Stimulated activated CD8-positive, alpha-beta memory T cell treated with anti-CD3 and anti-CD28 coated beads, Interleukin-2, amount 100 ng/mL, for 48 hours (primary cell): ENCODE measurements at places on chromosomes 6 and 20.

DNA sequence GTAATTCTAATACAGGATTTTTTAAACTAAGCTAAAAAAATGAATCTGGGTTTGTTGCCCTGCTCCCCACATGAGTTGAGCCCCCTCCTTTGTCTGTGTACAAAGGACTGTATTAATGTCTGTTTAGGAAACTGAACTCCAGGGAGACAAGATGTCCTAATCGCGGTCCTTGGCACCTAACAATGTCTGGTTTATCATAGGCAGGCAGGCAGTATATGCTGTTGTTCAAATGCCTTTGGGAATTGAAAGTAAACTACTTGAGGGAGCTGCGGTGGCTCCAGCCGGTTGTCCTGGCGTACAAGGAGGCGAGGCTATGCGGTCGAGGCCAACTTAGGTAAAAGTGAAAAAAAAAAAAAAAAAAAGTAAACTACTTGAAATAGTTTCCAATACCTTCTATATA lies 98.5 kb downstream of the TULP4 start:
- DNase-seq: no peak

DNA sequence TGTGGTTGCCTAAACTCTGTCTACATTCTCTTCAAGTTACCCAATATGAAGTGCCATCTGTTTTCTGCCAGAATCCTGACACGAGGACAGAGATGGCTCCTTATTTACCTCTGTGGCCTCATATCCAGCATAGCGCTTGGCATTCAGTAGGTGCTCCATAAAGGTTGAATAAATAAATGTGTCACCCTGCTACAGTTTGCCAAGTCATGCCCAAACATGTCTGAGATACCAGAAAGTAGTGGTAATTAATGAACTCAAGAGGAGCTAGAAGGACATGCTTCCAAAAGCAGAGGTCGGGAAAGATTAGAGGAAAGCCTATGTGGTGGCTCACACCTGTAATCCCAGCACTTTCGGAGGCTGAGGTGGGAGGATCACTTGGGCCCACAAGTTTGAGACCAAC lies 30.9 kb upstream of the E2F3 start:
- DNase-seq: no peak

DNA sequence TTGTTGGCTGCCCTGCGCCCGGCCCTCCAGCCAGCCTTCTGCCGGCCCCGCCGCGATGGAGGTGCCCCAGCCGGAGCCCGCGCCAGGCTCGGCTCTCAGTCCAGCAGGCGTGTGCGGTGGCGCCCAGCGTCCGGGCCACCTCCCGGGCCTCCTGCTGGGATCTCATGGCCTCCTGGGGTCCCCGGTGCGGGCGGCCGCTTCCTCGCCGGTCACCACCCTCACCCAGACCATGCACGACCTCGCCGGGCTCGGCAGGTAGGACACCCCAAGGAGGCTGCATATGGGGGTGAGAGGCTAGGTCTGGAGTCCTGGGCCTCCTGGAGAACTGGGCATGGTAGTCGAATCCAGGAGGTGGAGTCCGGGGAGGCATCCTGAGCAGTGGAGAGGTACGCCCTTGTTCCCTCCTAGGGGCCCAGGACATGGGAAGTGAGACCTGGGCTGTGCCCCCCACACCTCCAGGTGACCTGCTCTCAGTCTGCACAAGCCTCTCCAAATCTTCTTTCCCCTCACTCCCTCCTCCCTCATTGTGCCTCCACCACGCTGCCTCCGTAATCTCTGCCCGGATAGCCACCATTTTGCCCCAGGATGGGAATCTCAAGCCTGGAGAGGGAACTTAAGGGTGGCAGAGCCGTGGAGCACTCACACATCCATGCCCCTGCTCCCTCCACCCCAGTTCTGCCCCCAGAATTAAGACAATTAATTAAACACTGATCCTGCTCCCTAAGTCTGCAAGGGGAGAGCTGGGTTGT lies 541 bp downstream of the CDC25B start:
- no peak for DNase-seq

DNA sequence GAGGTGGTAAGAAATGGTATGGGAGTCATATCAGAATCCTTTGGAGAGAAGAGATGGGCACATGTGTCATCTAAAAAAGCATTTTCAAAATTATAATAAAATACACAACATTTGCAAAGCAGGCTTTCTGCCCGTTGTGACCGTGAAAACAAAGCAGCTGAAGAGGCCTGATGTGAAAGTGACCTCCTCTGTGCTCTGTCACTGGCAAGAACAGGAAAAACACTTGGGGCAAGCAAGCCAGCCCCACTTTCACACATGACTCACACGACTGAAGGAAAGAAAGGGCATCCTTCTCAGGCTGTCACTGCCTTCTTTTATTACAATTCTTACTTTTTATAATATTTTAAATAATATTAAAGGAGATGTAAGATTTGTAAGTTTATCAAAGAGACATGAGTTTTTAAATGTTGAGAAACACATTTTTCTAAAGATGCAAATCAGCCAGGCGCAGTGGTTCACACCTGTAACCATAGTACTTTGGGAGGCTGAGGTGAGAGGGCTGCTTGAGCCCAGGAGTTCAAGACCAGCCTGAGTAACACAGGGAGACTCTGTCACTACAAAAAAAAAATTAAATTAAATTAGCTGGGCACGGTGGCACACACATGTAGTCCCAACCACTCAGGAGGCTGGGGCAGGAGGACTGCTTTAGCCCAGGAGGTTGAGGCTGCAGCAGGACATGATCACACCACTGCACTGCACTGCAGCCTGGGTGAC lies 143.7 kb downstream of the BTBD9 start:
- DNase-seq: no peak

- DNase-seq: no peak
Observed at GRCh38 chr6:139545206-139546105, 171.0 kb upstream of the CITED2 start.

- no peak for DNase-seq
Observed at GRCh38 chr6:145882121-145882531, 67.5 kb upstream of the FBXO30 start.

DNA sequence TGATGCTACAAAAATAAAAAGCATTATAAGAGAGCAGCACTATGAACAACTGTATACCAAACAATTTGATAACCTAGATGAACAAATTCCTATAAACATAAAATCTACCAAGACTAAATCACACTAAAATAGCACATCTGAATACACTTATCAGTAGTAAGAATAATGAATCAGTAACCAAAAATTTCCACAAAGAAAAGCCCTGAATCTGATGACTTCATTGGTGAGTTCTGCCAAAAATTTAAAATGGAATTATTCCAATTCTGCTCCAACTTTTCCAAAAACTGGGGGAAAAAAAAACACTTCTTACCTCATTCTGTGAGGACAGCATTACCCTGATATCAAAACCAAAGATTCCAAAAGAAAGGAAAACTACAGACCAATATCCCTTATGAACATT lies 206.2 kb downstream of the WDR27 start:
- no peak for DNase-seq

DNA sequence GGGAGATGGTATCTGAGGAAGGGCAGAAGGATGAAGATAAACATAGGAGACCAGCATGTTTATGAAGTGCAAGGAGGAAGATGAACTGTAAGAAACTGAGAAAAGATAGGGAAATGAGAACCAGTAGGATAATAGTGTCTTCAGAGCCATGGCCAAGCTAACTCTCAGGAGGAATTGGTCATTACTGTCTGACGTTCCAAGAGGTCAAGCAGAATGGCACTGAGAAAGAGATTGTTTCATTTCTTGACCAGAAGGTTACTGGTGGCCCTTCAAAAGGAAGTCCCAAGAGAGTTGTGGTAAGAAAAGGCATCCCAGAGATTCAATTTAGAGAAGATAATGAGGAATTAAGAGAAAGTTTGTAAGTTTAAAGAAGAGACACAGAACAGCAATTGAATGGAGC lies 47.5 kb downstream of the EYA4 start:
- DNase-seq: no peak

GRCh38 chr6:30955367-30956042 lies 14.7 kb downstream of the MUCL3 start:
- peak; percentile 75 for DNase-seq

- DNase-seq: no peak
Observed at GRCh38 chr6:165519316-165519715, 143.7 kb downstream of the PDE10A start.

DNA sequence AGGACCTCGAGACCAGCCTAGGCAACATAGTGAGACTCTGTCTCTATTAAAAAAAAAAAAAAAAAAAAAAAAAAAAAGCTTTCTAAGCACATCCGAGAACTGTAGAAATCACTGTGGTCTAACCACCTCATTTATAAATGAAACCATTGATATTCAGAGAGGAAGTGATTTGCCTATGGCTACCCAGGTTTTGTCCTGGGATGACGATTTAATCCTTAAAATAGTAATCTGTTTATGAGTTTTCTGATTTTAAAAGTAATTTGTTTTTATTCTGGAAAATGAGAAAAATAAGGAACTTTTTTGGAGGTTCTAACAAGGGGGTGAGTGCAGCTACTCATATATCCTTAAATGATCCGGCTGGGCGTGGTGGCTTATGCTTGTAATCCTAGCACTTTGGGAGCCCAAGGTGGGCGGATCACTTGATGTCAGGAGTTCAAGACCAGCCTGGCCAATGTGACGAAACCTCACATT lies 6.5 kb upstream of the BTN3A2 start:
- DNase-seq: no peak

- no peak for DNase-seq
Observed at GRCh38 chr20:21701171-21701876, 4.1 kb upstream of the PAX1 start.

DNA sequence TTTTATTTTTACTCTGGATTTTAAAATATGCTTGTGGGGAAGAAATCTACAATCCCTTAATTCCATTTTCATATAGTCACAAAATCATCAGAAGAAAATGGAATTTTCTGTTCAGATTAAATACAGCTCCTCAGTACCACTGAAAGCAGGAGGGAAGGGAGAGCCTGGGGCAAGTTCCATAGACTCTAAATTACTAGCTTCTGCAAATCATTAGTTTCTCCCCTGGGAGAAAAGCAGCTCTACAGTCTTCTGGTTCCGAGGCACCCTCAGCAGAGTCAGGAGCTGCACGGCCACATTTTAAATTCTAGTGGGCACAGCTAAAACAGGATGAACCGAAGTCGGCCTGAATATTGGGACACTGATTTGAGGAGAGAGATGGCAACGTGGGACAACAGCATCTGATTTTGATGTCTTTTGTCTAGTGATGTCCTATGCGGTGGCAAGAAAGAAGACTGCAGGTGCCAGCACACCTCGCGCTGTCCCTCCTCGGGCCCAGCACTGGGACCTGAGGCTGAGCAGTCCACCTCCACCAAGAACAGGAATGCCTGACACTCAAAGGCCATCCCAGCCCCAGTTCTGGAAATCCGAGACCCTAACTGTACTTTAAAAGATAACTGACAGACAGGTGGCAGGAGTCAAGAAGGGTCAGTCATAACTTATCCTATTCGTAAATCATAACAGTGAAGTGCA lies 90.7 kb downstream of the FOXC1 start:
- no peak for DNase-seq

DNA sequence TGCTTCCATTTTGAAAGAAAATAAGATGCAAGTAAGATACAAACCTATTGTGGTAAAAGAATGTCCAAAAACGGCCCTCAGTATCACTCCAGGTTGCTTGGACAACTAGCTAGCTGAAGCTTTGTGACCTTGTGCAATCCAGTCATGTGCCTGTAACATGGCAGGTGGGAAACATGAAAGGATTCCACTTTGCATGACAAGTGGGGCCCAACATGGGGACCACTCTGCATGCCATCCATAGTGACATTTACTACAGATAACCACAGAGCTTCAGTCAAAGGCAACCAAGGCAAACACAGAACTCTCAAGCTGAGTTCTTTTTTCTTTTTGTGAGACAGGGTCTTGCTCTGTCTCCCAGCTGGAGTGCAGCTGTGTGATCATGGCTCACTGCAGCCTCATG lies 15.8 kb upstream of the FBXO9 start:
- no peak for DNase-seq

DNA sequence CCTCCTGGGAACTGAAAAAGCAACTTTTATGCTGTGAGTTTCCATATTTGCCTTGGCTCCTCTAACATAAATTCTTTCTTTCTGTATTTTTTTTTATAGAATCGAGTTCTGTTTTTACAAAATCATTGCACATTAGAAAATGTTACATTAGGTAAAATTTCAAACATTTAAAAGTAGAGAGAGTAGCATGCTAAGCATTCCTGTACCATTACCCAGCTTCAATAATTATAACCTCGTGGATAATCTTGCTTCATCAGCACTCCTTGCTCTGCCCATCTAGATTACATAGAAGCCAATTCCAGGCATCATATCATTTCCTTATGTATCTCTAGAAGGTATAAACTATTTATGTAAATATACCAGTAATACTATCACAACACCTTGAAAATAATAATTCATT lies 15.4 kb upstream of the FBXO30 start:
- no peak for DNase-seq

DNA sequence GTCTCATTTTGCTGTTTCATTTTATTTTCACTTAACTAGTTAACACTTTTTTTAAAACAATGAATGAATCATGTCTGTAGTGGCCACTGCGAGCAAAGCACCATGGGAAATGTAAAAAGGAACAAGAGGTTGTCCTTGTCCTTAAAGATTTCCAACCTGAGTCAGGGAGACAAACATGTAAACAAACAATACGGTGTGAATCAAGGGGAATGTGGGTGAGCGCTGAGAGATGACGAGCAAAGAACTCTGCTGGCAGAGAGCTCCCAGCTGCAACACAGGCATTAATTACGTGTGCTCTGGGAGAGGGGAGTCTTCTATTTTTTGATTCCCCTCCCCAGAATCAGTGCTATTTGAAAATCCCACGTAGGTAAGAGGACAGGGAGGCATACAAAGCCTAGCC lies 84.3 kb downstream of the ATXN1 start:
- no peak for DNase-seq

DNA sequence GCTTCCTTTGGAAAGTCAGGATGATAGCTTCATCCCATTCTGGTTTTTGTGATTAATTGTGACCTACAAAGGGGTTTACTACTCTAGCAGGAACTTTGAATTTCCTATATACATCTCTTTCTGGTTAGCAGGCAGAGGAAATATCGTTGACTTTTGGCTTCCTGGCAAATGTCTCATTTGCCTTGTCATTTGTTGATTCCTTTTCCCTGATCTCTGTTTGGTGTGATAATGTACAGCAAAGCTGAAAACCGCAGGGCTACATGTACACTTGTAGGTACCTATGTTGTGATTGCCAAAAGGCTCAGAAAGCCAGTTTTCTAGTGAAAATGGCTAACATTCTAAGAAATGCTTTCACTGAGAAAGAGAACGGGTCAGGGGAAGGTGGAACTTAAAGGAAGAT lies 44.3 kb downstream of the TOP1 start:
- DNase-seq: no peak

DNA sequence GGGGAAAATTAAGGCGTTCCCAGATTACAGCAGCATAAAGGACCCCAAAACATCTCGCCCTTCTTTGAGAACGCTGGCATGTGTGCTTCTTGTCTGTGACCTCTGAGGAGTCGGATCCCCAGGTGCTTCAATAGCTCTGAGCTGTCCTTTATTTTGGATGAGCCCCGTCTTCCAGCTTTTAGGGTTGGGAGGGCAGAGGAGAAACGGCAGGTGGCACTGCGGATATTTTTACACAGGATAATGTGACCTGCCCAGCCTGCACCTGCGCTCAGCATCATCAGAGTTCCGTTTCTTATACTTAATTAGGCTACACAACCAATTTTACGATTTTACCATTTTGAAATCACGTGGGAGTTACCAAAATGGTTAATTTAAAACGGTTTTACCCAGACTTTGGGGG lies 147.7 kb upstream of the RPS6KA2 start:
- no peak for DNase-seq

- no peak for DNase-seq
Observed at GRCh38 chr20:7770578-7770977, 169.7 kb downstream of the HAO1 start.
